ENCODE measurements at places on chromosomes 3 and 15.

GRCh38 chr3:69648126-69648525, 91.1 kb upstream of the MITF start:
- DNase-seq: no peak

- DNase-seq: no peak
Measured at GRCh38 chr15:83398626-83399025, 48.5 kb upstream of the SH3GL3 start.

DNA sequence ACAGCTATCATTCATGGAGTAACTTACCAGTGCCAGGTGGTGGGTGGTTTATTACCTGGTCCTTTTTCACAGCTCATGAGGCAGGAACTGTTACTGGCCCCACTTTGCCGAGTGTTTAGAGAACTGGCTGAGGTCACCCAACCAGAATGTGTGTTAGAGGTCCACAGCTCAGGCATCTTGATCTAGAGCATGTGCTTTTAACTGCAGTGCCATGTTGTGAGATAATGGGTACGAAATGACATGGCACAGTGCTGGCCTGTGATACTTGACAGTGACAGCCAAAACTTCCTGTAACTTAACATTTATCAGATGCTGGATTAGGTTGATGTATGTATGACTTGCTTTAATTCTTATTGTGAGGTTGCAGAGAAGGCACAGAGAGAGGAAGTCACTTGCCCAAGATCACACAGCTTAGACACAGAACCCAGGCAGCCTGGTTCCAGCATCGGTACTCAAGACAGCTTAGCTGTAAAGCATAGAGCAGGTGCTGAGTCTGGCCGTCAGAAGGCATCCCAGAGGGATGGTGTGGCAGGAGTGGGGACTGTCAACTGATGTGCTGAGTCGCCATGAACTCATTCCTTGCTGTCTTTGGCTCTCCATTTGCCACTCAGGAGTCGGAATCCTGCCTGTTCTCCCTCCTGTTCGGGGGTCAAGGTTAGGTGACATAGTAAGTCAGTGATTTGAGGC, 9.6 kb downstream of the MCM2 start:
- DNase-seq: no peak

- peak; percentile 11 for DNase-seq
Measured at GRCh38 chr3:70120357-70120966, 120.9 kb downstream of the SAMMSON start.

- no peak for DNase-seq
Measured at GRCh38 chr15:86526938-86527690, 447.4 kb downstream of the AGBL1 start.

- DNase-seq: no peak
Measured at GRCh38 chr3:10364806-10365205, 43.9 kb upstream of the SEC13 start.
